NCI-H446 treated with DMSO at 0.1 percent for 48 hours (cell line): ENCODE measurements at places on chromosomes 2 and 18.

- no peak for DNase-seq
These were observed 8.3 kb upstream of the TNS1 start for GRCh38 chr2:218010984-218011652.

DNA sequence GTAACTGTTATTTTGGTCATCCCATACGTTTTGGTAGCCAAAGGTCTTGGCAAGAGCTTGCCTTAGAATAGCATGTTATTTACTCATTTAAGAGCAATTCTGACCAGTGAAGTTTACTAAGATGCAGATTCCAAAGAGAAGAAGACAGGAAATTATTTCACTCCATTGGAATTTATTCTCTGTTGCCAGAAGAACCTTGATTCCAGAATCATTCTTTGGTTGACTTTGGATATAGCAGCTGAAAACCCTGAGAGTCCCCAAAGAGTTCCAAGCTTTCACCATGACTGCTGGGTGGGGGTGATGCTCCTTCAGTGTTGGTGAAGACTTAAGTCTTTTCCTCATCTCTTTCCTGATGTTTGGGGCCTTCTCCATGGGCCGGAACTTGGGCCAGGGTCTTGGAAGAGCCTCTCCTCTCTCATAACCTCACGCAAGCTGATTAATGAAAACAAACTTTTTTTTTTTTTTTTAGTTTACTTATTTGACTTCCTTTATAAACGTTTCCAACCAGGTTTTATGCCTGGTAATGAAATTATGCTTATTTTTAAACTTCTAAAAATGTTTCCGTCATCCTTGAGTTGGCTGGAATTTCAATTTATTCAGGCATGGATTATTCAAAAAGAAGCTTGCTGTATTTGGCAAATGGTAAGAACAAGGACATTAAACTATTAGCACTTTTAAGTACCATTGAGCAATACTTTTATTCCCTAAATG, 192.0 kb downstream of the MTX2 start:
- no peak for DNase-seq

DNA sequence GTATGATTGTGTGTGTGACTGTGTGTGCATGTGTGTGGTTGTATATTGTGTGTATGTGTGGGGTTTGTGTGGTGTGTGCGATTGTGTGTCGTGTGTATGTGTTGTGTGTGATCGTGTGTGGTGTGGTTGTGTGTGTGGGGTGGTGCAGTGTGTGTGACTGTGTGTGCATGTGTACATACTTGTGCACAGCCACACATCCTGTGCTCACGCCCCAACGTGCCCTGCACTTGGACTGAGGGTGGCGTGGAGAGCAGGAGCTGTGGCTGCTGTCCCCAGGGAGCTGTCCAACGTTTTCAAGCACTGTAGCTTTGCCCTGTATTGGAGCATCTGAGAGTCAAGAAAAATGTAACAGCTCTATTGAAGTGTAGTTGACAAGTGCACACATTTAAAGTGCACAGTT, 243.2 kb upstream of the HDAC4 start:
- no peak for DNase-seq

- DNase-seq: peak; percentile 74
These were observed 189.9 kb upstream of the NDUFV2 start for GRCh38 chr18:8912348-8913326.

DNA sequence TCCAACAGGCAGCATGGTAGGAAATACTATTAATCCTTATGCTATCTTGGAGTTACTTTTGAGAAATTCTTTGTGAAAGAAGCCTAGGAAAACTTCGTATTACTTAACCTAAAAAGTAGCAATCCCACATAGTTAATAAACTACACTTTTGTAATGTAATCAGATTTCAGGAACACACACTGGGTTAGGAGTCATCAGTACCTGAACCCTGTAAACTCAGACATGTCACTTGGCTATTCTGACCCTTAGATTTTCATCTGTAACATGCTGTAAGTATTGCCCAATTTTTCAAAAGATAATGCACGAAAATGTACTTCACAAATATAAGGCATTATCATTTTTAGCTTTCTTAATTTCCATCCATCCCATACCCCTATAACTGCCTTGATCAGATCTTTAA, 39.0 kb downstream of the KIDINS220 start:
- DNase-seq: no peak

DNA sequence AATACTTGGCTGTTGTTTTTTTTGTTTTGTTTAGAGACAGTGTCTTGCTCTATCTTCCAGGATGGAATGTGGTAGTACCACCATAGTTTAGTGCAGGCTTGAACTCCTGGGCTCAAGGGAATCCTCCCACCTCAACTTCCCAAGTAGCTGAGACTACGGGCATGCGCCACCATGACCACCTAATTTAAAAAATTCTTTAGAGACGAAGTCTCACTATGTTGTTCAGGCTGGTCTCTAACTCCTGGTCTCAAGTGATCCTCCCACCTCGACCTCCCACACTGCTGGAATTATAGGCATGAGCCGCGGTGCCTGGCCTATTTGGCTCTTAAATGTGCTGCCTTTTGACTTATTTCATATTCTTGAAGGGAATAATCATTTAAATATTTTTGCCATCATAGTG, 60.1 kb downstream of the PTPN4 start:
- no peak for DNase-seq

DNA sequence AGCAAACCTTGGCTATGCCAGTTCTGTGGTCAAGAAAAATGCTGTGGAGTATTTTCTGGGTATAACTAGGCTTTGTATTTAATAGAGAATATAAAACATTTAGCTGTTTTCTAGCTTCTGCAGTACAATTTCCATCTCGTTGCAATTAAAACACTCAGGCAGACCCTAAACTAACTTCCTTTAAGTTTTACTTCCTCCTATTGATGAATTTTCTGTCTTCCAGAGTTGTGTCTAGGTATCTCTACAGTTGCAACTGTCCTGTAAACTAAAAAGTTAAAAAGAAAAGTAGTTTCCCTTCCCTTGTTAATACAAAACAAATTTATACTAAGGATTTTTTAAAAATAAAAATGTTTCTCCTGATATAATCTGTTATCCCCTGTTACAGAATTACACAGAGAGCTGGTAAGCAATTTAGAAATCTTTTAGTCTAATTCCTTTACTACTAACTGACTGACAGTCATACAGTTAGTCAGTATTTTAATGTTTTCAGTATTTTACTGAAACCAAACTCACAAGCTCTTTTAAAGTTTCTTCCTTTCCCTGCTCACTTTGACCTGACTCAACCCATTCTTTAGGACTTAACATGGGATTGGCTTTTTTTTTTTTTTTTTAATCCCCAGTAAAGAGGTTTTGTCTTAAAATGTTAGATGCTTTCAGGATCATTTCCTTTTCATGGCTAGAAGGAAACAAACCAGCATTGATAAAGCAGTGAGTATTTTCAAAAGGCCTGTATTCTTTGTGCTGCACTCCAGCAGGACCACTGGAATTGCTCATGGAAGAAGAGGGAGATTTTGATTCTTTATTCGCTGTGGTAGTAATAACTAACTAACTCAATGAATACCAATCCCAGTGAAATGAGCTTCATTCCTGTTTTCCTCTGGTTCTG, 22.9 kb downstream of the ITGAV start:
- DNase-seq: no peak

DNA sequence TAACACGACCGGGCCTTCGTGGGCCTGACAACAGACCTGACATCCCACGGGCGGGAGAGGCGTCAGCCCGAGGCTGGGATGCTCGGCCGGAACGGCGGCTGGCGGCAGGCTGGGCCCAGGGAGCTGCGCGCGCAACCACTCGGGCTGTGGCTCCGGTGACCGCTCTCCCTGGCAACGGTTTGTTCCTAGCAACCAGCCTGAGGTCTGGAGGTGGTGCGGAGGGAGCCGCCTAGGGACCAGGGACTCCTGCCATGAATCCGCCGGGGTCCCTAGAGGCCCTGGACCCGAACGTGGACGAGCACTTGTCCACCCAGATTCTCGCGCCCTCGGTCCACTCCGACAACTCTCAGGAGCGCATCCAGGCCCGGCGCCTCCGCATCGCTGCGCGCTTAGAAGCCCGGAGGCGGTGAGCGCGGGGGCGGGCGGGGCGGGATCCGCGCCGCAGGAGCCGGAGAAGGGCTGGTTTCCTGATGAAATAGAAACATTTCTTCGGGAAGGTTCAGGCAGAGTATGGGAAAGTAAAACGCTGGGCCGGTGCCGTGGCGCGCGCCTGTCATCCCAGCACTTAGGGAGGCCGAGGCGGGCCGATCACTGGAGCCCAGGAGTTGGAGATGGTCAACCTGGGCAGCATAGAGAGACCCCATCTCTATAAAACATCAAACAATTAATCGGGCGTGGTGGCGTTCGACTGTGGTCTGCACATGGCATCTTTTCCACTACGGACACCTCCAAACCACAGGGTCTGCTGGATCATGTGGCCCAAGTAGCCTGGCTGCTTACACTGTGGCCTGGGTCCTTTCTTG, at the start of gene DRC1:
TSS of gene DRC1 (plus strand) at position 182 of the 803 bp plus-strand sequence. CDS start at position 252, 70 bp downstream.
- DNase-seq: no peak

DNA sequence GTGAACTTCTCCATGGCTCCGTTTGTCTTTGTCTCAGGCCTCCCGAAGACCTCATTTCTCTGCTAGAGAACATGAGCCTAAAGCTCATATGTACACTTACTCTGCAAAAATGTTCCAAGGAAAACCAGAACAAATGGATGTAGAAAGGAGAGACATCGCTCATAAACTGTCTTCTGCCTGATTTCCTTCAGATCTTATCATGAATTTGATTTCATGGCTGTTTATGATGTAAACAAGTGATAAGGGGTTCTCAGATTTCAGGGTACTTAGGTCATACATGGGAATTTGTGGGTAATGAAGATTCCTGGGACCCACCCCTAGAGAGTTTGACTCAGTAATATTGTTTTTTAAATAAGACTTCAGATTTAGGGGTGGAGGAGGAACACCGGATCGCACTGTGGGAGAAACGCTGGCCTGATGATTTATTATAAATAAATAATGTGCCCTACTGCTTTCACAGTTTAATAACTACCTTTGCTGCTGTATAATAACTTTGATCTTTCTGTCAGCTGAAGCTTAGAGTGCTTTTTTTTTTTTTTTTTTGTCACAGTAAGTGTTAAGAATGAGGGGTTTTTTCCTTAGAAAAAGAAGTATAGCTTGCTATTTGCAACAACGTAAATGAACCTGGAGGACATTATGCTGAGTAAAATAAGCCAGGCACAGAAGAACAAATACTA, 14.9 kb downstream of the AOX1 start:
- DNase-seq: no peak

DNA sequence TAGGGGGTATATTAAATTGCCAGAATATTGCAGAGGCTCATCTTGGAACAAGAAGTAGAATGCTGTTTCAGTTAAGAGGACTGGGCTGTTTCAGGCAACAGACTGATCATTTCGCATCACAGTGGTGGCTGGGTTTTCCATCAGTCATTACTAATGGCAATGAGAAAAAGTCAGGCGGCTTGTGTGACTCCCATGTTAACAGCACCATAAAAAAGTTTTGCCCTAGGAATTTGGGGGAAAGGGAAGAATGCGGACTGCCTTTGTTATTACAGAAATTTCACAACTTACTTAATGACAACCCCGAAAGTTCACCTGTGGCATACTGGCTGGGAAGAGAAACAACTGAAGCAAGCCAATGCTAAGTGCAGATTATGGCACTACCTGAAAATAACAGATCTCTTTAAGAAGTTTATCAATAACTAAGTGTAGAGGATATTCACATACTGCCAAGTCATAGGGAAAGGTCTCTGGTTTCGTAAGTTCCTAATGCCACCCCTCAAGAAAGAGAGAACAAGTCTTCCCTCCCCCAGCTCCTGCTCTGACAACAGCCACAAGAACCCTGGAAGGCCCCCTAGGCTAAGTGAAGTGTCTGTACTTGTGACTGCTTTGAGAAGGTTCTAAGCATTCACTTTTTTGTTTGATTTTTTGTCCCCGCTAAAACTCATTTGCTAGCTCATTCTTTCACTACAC, 40.5 kb upstream of the AP1S3 start:
- no peak for DNase-seq

- DNase-seq: no peak
These were observed 148.7 kb upstream of the ZEB2 start for GRCh38 chr2:144668493-144669110.

DNA sequence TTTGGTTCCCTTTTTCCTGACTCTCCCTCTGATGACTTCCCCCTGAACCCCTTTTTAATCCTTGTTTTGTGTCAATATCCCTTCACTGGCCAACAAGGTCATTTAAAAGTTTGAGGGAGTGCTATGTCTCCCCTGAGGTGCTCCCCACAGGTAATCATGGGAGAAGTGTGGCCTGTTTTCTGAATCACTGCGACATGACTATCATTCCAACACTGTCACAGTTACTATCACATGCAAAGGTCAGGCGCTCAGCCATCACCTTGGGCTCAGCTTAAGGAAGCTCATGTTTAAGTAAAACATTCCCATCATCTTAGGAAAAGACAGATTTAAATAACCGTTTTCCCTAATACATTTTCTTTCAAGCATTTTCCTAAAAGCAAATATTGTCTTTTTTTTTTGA, 20.9 kb upstream of the ACAA2 start:
- no peak for DNase-seq

DNA sequence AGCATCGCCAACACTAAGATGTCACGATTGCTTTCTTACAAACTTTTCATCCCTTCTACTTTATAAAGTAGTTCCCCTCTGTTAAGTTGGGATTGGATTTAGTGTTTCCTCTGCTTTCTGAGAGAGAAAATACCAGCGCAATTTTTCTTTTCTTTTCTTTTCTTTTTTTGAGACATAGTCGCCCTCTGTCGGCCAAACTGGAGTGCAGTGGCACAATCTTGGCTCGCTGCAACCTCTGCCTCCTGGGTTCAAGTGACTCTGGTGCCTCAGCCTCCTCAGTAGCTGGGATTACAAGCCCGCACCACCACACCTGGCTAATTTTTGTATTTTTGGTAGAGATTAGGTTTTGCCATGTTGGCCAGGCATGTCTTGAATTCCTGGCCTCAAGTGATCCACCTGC, 9.0 kb downstream of the RELCH start:
- DNase-seq: no peak

GRCh38 chr2:167196461-167197252, 308.4 kb downstream of the XIRP2 start:
- DNase-seq: no peak

DNA sequence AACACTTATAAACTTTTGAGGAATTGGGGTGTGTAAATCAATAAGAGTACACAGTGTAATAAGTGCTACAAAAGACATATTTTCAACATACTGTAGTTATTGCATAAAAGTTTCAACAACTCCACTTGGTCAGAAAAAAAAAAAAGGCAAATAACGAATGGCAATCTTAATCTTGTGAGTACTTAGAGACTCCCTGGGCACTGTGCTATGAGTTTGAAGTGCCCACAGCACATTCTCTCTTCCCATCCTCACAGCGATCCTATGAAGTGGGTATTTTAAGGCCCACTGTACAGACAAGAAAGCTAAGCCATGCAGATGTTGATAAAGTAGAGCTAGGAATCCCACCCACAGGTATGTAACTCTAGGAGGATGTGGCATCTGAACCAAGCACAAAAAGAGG, 112.3 kb downstream of the STK39 start:
- DNase-seq: no peak

GRCh38 chr18:55320424-55321264, 267.3 kb downstream of the TCF4 start:
- DNase-seq: peak; percentile 35
